Stimulated activated CD8-positive, alpha-beta memory T cell treated with anti-CD3 and anti-CD28 coated beads, Interleukin-2, amount 100 ng/mL, for 1 hour (primary cell): ENCODE measurements at places on chromosomes 7 and 10.

DNA sequence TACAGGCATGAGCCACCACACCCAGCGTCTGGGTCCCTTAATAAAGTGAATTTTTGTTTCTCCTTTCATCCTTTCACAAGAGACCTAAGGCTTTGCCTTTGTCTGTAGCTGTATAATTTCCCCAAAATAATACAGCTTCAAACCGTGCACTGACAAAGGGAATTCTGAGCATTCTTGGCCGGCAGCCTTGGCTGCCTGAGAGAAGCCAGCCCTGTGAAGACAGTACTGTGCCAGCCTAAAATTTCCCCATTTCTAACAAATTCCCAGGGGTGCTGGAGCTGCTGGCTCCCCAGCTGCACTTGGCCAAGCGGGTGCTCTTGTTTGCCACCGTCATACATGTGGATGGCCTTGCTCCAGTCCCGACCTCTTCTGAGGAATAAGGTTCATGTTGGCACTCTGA is 106.2 kb downstream of the ZMYND11 start:
- DNase-seq: no peak

DNA sequence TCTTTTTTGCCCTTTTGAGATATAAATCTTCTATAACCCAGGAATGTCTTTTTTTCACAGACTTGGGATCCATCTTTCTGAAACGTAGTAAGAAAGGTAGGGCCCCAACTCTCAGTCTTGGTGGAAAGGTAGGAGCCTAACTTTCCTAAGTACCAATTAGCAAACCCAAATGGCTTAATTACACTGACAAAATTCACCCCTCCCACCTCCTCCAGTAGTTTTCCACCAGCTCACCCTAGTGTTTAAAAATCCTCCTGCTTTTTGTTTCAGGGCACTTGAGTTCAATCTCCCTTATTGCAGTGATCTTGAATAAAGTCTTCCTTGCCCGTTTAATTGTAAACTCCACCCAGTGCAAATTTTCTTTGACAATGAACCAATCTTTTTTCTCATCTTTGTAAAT is 600.0 kb downstream of the PHTF2 start:
- DNase-seq: no peak

DNA sequence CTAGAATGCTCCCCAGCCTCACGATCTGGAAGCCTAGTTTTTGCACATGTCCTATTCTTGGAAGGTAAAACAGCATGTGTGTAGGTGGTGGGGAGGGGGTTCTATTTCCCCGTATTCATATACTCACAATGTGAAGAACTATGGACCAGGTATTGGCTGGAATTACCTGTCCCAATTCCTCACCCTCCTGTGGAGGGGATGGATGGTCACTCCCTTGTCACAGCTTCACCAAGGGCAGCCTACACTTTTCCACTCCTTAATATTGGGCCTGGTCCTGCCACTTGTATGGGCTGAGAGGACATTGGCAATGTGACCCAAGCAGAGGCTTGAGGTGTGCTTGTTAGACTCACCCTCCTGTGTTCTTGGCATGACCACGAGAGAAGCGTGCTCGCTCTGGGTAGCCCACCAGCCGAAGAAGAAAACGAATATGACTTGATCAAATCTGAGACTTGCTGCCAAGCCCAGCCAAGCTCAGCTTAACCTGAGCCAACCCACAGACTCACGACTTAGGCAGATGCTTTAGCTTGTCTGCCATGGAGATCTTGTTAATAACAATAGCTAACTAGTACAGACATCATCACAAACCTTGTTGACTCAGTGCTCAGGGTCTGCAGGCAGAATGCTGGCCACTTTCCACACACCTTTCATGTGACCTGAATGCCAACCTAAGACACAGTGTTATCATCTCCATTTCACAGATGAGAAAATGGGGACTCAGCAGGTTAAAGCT is 17.2 kb downstream of the ZNF488 start:
- DNase-seq: no peak

DNA sequence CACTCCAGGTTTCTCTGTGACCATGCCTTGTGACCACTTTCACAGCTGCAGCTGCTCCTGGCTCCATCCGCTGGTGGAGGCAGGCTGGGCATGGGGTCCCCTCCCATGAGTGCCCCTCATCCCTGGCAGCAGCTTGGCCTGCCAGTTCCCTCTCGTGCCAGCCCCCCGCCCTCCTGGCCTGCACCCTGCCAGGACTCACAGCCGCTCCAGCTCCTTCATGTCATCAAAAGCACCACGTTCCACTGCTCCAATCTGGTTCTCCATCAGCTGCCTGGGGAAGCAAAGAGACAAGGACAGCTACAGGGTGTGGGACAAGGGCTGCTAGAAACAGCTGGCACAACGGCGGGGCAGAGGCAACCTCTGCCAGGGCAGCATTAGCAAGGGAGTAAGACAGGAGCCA is 22.6 kb downstream of the SLIT1 start:
- DNase-seq: no peak

DNA sequence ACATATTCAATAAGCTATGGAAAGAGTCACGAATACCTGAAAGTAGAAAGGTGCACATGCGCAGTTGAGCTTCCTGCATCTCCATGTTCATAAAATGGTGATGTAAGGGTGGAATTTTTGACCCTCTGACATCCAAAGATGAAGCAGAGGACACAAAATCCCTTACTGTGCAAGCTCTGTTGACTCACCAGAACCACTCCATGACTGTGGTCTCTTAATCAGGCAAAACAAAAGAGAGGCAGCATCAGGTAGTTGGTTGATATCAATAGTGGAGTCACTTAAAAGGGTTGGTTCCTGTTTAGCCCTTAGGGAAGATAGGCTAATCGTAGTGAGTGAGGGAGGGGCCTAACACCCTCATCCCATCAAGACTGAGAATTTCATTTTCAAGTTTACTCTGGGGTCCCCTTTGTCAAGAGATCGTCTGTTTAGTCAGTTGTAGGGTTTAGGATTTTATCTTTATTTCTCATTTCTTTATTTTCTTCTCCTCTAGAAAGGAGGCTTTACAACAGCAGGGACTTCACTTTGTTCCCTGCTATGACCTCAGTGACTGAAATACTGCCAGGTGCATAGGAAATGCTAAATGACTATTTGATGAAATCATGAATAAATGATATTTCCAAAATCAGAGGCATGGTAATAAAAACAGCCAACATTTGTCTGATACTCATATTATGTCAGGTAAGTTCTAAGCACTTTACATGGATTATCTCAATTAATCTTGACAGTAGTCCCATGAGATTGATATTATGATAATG is 98.1 kb downstream of the CD36 start:
- no peak for DNase-seq

DNA sequence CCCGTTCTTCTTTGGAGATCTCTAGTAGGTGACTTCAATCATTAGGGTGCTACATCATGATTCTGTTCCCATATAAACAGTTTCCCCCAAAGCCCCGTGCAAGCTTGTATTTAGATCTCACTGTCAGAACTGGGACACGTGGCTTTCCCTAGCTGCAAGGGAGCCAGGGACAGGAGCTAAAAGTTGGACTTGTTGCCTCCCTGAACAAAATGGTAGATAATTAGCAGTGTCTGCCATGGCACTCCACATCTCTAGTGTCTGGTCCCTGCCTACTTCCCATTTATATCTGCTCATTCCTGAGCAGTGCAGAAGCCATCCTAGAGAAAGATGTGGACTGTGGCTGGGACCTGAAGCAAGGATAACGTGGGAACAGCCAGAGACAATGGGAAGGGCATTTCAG is 76.6 kb upstream of the FGFR2 start:
- DNase-seq: no peak

GRCh38 chr7:96266015-96266414 is 55.9 kb downstream of the SLC25A13 start:
- DNase-seq: no peak

GRCh38 chr7:96238474-96238873 is 83.4 kb downstream of the SLC25A13 start:
- no peak for DNase-seq

DNA sequence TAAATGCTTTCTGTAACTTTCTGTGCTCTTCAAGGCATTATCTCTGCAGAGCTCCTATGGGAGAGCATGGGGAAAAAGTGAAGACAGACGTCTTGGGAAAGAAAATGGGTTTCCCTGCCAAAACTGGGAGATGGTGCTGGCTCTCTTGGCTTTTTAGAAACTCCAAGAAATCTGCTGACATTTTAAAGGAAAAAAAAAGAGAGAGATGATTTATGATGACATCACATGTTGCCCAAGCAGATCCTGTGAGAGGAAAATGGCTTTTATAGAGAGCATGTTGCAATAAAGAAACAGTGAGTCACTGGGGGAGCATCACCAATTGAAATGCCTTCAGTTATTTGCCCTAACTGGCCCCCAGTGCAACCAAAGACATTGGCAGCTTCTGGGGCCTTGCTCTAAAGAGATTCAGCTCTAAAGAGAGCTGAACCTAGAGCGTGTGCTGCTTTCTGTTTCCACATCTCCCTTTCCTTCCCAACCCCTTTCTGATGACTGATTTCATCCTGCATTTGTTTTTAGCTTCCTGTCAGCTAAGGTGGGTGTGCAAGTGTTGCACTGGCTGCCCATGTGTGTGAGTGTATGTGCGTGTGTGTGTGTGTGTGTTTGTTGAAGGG is 37.7 kb downstream of the LRMDA start:
- no peak for DNase-seq

DNA sequence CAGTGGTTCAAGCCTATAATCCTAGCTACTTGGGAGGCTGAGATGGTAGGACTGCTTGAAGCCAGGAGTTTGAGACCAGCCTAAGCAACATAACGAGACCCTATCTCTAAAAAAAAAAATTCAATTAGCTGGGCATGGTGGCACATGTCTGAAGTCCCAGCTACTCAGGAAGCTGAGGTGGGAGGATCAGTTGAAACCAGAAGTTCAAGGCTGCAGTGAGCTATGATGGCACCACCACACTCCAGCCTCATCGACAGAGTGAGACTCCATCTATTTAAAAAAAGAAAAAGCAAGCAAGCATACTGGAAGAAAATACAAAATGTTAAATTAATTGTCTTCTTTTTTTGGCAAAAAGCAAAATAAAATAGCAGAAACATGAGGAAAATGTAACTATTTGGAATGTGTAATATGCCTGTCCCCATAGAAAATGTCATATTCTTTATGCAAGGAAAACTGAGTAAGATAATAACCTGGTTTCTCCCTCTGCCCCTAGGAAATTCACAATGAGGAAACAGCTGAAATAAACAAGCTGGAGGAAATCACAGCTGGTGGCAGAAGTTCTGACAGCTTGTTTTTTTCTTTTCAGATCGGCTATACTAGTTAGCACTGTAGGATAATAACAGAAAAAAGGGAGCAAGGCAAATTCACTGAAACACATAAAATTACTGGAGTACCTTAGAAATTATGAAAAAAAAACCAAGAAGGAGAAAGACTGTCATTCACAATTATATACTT is 48.5 kb downstream of the HERPUD2 start:
- DNase-seq: no peak

DNA sequence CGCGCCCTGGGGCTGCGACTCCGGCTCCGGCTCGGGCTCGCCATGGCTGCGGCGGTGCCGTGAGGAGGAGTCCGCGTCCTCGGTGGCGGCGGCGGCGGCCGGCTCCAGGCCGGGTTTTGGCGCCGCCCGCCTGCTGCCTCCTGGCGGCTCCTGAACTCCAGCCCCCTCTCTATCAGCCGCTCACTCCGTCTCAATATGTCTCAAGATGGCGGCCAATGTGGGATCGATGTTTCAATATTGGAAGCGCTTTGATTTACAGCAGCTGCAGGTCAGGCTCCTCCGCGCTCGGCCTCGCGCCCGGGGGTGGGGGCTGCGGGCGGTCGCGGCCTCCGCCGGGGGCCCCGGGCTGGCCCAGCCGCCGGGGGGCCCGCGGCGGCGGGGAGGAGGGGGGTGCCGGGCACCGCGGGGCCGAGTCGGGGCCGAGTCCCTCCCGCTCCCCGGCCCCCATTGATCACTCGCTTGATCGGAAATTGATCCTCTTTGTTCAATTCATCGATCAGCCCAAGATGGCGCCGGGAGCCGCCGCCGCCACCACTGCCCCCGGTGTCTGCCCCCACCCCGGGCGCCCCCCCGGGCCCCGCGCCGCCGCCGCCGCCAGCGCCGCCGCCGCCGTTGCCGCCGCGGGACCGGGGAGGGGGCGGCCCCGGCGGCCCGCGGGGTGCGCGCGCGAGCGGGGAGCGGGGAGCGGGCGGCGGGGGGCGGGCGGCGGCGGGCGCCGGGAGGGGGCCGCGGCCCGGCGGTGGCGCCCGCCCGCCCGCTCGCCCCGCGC is 1.4 kb upstream of the CUX1 start:
- peak; percentile 33 for DNase-seq
